ENCODE measurements at places on chromosomes 7 and 10. TPM values are rescaled to one million over a fixed set of nuclear protein-coding genes. Genes with fewer than 3 reads are reported as not detected.

- no peak for DNase-seq
Observed at GRCh38 chr7:104150470-104150869, 57.3 kb downstream of the ORC5 start.

GRCh38 chr10:124367414-124367813 lies 51.3 kb downstream of the OAT start:
- no peak for DNase-seq

DNA sequence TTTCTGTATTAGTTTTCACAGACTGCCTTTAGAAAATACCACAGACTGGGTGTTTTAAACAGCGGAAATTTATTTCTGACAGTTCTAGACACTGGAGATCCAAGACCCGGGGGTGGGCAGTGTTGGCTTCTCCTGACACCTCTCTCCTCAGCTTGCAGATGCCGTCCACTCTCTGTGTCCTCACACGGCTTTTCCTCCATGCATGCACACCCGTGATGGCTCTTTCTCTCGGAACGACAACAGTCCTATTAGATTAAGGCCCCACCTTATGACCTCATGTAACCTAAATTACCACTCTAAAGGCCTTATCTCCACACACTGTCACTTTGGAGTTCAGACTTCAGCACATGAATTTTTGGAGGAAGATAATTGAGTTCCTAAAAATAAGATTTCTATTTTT lies 142.9 kb upstream of the VWC2 start:
- no peak for DNase-seq

Gene MCM7
- total RNA-seq, result 57.2 TPM

All from cerebellum (tissue), 4 donors.